Cardiac fibroblast (primary cell): ENCODE measurements at places on chromosomes 5 and 9.

DNA sequence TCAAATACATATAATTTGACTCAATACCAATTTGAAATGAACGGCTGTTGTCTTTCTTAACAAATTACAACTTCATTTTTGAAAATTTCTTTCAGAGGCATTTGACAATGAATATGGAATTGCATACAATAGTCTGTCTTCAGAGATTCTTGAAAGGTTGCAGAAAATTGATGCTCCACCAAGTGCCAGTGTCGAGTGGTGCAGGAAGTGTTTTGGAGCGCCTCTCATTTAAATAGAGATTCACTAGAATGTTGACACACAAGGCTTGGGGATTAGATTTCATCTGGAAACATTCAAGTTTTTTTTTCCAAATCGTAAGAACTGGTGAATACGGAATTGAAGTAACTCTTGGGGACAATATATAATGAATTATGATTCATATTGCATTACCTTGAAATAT, 8.1 kb downstream of the RPS6 start:
- peak; percentile 16 for DNase-seq

- DNase-seq: peak; percentile 58
Observed at GRCh38 chr5:122723606-122724352, 51.1 kb upstream of the SNX2 start.

GRCh38 chr5:110879675-110880074, 140.9 kb downstream of the SLC25A46 start:
- DNase-seq: no peak

DNA sequence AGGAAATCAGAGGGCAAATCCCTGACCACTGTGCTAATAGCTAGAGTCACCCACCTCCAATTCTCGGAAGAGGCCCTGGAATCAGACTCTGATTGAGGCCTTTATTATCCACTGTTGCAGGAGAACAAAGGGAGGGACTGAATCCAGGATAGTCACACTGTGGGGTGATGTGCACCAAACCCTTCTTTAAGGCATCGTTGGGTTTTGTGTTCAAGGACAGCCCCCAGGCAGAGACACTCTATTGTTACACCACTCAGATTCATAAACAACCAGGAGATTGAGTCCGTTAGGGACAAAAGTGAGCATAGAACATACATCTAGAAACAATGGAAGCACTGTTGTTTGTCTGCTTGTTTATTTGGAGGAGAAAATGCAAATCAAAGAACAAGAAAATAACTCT, 124.6 kb upstream of the TBCA start:
- no peak for DNase-seq

GRCh38 chr9:88813638-88814209, 177.5 kb upstream of the S1PR3 start:
- no peak for DNase-seq

DNA sequence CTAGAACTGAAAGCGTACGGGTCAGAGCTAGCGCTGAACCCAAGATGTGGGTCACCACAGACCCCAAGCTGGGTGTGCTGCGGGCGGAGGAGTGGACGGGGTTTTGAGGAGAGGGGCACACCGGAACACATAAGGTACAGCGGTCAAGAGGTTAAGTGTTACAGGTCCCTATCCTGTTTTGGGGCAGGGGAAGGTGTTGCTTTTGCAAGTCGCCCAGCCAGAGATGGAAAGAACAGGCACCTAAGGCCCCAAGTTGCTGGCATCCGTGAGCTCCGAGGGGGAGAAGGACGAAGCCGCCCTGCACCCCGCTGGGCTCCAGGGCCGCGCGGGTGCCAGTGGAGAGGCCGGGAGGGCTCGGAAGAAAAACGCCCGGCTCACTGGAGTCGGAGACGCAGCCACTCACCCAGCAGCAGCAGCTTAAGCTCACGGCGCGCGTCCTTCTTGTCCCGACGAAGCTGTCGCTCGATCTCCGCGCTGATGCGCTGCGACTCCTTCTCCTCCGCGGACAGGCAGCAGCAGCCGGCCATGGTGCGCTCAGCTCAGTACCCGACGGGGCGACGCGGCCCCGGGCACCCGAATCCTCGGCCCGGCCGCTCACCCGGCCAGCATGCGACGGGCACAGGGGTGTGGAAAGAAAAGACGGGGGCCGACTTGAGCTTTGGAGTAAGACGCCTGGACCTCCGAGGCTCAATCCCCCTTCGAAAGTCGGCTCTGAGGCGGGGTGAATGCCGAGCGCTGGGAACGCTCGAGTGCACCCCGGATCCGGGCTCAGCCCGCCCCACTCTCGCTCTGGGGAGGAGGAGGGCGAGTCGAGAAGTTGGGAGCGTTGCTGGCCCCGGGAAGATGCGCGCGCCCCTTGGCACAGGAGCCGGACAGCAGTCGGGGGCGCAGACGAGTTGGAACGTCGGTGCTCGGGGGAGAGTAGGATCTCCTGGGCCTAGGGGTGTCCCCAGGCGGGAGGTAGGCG, 572 bp downstream of the GNA14 start:
- DNase-seq: peak; percentile 36

- DNase-seq: peak; percentile 80
Observed at GRCh38 chr5:143200781-143201398, 202.6 kb downstream of the NR3C1 start.

GRCh38 chr5:107917983-107918382, 247.2 kb upstream of the EFNA5 start:
- no peak for DNase-seq
